ELR (cell line): ENCODE measurements at places on chromosomes 4 and X.
A peak's percentile ranks its signal among the peaks of the same experiment; 100 is the strongest.

- DNase-seq = peak; percentile 1
Measured at GRCh38 chrX:132270699-132271098, 51.5 kb upstream of the RAP2C start.

DNA sequence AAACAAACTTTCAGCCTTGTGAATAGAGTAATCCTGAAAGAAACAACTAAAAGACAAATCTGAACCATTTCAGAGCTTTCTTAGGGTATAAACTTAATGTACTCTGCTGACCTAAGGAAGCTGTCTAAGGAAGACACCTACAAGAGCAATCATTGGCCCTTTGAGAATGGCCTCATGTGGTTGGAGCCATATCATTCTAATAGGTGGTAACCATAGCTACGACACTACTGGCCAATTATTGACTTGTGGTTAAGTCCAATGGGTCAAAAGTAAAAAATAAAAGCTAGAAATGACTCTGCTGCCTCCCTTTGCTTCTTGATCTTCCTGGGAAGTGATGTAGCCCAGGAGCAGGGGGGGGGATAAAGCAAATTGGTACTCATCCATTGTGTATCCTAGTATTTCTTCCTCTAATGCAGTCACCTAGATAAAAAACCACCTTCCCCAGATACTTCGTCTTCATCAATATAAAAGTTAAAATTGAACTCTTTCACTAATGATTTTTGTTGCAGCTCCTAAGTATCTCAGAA lies 547.0 kb downstream of the ARAP2 start:
- no peak for DNase-seq

DNA sequence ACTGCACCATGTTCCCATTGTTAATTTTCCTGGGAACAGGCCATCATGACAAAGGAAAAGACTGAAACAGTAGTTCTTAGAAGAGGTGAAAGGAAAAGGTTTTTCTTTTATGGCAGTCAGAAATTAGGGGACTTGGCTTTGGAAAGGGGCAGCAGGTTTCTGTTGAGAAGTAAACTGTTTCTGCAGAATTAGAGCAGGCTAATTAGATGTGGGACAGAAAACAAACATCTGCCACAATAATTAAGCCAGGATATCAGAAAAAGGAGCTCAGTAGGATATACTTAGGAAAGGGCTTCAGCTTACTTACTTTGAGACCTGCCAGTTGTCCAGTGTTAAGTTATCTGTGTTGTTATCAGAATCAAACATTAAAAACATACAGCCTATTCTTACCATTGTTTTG lies 36.7 kb upstream of the STPG2 start:
- no peak for DNase-seq

DNA sequence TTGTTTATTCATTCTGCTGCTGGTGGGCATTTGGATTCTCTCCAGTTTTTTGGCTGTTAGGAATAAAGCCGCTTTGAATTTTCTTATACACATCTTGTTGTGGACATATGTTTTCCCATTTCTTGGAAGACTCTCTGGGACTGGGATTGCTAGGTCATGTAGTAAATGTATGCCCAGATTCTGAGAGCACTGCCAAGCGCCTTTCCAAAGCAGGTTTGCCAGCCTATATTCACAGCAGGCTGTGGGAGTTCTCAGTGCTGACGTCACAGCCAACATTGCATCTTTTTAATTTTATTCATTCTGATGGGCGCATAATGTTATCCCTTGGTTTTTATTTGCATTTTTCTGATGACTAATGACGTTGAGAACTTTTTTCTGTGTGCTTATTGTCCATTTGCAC lies 24.1 kb downstream of the TMEM271 start:
- DNase-seq = no peak

DNA sequence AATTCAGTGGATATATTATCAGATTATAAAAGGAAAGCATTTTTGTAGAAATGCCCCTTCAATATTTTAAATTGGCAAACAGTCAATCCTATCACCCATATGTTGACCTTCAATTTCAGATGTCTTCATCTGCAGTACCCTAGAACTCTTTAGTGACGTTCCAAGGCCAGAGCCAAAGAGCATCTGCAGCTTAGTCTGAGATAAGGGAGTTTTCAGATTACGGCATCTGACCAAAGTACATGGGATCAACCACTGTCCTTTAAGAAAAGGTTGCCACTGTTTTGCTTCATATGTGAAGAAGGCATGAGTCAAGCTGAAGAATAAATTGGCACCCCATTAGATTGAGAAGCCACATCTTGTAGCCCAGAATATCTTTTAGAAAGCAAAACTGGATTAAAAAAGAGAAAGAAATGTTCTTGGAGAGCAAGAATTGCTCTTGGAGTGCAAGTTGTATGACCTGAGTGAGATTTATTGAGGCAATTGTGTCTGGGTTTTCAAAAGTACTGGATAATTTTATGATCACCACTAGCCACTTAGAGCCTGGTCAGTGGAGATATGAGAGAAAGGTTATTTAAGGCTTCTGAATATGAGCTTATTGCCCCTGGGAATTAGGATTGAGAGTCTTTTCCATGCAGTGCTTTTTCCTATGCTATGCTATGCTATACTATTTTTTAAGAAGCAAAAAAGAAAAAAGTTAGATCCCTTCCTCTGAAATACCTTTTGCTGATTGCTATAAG lies 251.9 kb upstream of the NR3C2 start:
- no peak for DNase-seq

- DNase-seq = no peak
Measured at GRCh38 chr4:38734911-38735310, 47.9 kb downstream of the TLR10 start.

GRCh38 chr4:186188107-186188506 lies 3.3 kb upstream of the CYP4V2 start:
- no peak for DNase-seq

DNA sequence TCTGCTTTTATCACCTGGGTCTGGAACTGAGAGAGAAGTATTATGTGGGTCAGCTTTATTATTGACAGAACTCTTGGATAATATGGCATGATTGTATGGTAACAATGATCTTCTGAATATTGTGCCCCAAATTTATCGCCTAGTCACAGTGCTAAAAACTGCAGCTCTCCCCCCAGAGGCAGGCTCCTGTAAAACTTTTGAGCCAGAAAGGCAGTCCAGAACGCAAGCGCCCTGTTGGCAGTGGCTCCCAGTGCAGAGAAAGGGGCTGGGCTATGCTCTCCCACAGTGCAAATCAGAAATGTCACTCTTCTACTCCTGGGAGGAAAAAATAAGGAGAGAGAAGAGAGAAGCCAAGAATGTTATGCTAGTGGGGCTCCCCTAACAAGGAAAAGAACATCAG lies 50.5 kb downstream of the HELT start:
- peak; percentile 6 for DNase-seq

DNA sequence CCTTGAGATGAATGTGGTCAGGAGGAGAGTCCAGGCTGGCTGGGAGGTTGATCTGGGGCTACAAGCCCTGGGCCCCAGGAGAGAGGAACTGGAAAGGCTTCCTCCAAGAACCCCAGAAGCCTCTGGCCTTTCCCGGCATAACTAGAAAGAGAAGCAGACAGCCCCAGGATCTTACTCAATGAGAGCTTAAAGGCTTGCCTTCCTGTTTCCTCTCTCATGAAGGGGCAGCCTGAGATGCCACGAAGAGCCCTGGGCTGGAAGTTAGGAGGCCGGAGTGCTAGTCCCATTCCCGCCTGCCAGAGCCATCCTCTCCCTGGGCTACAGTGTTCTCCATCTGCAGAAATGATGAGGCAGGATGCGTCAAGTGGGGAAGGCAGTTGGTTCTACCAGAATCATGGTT lies 20.1 kb upstream of the XPNPEP2 start:
- DNase-seq = no peak

DNA sequence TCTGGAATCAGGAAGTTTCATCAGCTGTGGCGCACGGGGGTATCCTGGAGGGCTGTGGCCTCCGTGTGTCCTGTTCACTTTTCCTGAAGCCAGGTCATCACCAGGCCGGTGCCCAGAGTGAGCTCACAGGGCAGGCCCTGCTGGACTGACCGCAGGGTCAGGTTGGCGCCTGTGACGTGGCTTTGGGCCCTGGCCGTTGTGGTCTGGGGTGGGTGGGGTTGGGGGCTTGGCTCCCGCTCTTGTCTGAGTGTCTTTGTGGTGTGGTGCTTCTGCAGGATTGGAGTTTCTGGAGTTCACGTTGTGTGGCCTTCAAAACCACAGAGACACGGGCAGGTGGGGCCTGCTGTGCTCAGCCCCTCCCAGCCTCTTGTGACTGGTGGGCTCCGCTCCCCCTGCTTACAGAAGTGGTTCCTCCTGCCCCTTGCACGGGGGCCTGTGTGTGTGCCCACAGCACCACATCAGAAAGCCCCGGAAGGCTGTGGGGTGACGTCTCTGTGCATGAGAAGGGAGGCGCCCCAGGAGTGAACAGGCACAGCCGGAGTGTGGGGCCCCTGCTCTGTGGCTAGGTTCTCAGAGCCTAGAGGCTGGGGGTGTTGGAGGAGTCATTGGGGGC lies 9.5 kb downstream of the RGS12 start:
- DNase-seq = no peak

DNA sequence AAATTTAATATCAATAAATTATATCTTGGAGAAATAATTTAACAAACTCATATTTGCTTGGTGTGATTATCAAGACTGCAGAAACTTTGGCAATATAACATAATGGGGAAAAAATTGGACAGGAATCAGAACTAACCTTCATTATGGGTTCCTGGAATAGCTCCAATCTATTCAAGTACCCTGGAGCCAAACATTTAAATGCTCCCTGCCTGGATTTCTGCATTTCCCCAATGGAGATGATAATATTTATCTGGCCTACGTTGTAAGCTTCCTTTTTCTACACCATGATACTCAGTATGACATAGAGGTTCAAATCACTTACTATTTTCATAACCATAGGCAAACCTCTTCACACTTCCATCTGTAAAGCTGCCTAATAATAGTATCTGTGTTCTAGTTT lies 326.8 kb downstream of the TRIML1 start:
- DNase-seq = no peak

DNA sequence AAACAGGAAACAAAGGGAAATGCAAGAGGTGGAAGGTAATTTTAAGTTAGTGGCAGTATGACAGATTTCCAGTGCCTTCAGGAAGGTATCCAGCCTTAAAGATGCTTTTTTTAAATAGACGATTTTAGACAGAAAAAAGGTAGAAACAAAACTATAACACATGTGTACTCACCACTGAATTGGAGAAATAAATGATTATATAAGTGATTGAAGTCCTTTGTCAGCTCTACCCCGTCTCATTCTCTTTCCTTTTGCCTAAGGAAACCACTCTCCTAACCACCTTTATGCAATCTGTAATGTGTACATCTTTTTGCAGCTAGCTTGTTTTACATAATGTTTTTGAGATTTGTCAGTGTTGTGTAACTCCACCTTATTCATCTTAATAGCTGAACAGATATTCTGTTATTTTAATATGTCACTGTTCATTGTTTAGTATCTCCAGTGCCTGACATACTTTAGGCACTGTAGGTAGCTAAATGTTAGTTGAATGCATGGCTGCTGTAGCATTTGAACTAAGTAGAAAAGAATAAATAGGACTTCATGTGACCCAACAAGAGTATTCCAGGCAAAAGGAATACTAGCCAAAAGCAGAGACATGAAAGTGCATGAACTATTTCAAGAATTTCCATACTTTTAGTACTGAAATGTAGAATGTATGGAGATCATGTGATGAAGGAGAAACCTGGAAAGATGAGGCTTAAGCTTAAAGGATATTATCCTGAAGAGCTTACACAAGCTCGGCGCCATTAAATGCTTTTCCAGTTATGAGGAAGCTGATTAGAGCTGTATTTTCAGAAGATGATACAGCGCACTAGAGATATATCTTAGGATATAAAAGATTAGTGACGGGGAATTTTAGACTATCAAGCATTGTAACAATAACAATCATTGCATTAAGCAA lies 865 bp downstream of the FAM200B start:
- DNase-seq = peak; percentile 27

DNA sequence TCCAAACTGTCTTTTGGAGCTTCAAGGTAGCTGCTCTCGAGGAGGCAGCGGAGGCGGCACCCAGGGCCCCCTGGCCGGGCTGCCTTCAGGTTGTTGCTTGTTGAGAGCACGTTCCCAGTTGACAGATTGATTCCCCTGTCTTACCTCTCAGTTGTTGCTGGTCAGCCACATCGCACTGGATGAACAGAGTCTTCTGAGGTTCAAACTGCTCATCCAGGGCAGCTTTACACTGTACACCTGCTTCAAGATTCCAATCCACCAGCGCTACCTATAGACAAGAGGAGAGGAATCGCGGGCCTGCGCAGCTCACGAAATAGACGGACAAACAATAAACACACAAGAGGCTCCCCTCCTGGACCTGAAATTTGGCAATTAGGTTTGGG lies 497 bp downstream of the HPGD start:
- no peak for DNase-seq

DNA sequence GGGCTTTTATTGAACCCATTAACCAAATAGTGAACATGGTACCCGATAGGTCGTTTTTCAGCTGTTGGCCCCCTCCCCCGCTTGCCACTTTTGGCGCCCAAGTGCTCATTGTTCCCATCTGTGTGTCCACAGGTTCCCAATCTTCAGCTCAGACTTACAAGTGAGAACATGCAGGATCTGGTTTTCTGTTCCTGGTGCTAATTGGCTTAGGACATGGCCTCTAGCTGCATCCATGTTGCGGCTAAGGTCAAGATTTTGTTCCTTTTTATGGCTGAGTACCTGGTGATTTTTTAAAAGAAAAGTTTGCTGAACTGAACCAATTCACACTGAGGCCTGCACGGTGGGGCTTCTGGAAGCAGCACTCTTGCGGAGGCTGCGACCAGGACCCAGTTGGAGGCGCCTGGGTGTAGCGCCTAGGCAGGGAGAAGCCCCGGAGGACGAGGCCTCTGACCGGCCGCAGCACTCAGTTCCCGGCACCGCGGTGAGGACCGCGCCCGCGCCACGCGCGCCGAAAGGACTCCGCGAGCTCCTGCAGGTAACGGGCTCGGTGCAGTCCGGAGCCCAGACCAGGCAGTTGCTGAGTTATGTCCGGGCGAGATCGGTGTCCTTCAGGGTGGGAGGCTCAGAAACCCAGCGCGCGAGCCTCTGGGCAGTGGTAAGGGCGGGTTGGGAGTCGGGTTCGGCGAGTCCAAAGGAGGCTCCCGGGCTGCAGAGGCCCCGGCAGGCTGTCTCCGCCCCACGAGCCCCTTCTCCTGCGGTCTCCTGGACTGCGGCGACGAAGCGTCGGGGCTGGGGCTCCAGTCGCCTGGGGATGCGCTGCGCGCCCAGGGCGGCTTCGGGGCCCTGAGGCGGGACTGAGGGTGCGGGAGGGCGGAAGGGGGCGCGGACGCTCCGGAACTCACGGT lies 15.8 kb upstream of the SLC25A4 start:
- peak; percentile 9 for DNase-seq

- DNase-seq = no peak
Measured at GRCh38 chr4:129379429-129379828, 283.5 kb downstream of the C4orf33 start.

- peak; percentile 29 for DNase-seq
Measured at GRCh38 chr4:61149278-61149677, 50.8 kb upstream of the ADGRL3 start.

DNA sequence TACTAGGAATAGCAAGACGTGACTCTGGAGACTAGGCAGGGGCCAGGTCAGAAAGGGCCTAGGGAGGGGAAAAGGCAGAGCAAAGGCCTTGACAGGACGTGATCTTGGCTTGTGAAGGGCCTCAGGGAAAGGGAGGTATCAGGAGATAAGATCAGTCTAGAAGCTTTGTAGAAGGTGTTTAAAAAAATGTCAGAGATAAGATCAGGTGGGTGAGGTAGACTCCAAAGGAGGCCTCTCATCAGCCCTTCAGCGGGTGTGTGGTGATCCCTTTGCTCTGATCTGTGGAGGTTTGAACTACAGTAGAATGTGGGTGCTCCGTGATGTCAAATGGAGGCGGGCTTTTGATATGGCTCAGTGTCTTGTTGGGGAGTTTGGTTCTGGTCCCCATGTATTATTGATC lies 78.8 kb upstream of the PRPS1 start:
- DNase-seq = no peak
